ENCODE measurements at places on chromosomes 16 and 17.

DNA sequence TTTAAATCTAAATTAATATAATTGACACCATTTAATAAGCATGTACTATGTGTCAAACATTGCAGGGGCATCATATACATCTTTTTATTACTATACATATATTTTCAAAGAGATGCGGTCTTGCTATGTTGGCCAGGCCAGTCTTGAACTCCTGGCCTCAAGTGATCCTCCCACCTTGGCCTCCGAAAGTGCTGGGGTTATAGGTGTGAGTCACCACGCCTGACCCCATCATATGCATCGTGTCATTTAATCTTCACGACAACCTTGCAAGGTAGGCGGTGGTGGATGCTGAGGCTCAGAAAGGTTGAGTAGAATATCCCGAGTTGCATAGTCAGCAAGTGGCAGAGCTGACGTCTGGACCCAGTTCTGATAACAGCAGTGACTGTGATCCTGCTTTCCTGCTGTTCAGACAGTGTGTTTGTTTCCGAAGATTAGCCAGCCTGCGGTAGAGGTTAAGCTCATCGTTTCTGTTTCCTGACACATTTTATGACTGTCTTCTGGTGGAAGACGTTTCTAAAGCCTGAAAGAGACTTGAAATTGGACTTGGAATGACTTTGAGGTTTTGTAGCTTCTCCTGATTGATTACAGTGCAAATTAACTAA, 316.6 kb downstream of the SNX29 start:
- no peak for DNase-seq

DNA sequence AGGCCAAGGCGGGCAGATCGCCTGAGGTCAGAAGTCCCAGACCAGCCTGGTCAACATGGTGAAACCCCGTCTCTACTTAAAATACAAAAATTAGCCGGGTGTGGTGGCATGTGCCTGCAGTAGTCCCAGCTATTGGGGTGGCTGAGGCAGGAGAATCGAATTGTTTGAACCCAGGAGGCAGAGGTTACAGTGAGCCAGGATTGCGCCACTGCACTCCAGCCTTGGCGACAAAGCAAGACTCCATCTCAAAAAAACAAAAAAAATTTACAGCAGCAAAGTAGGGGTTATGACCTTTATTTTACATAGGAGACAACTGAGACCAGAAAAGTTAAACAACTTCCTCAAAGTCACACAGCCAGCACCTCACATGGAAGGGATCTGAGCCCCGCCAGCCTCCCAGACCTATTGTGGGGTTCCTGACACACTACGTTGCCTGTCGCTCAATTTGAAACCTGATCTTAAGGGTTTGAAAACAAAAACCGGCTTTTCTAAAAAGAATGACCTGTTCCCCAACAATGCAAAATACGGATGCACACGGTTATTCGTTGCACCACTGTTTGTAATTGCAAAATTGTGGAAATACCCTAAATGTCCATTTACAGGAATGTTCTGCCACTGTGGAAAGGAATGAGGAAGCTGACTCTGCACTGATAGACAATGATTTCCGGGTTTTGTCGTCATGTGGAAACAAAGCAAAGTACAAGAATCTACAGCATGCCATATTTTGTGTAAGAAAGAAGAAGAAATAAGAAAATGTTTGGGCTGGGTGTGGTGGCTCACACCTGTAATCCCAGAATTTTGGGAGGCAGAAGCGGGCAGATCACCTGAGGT, 77.2 kb downstream of the CNGB1 start:
- DNase-seq, result no peak

- no peak for DNase-seq
Measured at GRCh38 chr17:65553646-65554552, 7.5 kb downstream of the AXIN2 start.

DNA sequence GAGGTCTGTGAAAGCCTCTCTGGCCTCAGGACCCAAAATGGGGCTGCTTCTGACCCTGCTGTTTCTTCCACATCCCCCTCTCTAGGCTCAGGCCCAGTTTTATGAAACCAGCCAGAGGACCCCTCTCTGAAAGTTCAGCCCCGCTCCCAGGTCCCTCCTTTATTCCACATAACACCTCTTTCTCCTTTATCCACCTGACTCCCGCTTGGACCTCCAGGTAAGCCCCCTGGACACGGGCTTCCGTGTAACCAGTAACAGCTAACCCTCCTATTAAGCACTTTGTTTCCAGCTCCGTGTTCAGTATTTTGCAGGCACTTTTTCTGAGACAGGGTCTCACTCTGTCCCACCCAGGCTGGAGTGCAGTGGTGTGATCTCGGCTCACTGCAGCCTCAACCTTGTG, 37.4 kb downstream of the PSME3IP1 start:
- no peak for DNase-seq

GRCh38 chr16:86508947-86509758, 1.2 kb upstream of the FOXF1 start:
- DNase-seq, result no peak

- no peak for DNase-seq
Measured at GRCh38 chr17:16019347-16019746, 19.7 kb downstream of the TTC19 start.

- no peak for DNase-seq
Measured at GRCh38 chr17:27593857-27594255, 37.1 kb upstream of the LGALS9 start.

DNA sequence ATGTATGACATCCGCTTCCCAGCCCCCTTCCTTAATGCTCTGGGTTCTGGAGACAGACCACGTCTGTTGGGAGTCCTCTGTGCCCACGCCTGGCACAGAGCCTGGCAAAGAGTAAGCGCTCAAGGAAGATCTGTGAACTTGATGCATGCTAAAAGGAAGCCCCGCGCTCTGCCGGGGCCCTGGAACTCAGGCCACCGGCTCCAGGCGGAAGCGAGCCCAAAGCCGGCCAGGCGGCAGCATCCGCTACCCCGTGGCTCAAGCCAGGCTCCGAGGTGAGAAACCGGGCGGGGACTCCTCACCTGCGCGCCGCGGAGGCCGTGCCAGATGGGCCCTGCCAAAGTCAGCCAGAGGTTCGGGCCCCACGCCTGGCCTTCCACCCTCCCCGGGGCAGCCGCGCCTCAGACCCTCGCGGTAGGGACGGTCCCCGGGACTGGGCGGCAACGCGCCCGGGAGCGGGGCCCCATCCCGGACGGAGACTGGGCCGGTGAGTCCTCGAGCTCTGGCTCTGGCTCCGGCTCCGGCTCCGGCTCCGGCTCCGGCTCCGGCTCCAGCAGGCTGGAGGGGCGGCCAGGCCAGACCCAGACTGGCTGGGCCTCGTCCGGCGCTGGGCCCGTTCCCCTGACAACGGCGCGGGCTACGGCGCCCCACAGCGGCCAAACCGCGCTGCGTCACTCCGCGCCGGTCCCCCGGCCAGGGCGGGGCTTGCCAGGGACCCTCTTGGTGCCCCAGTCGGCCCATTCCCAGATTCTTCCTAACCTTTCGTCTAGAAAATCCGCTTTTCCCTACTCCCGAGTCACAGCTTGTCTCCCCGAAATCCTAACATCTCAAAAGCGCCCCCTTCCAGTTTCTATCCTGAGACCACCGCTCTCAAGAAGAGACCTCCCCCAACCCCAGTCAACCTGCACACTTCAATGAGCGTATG, at the start of gene ZDHHC1:
Gene ZDHHC1 (minus strand): TSS at position 606 of the 922 bp plus-strand sequence. CDS start 8,702 bp downstream, outside the sequence.
- DNase-seq, result peak; percentile 21

- no peak for DNase-seq
Measured at GRCh38 chr17:31015639-31016038, 44.8 kb downstream of the RNF135 start.

DNA sequence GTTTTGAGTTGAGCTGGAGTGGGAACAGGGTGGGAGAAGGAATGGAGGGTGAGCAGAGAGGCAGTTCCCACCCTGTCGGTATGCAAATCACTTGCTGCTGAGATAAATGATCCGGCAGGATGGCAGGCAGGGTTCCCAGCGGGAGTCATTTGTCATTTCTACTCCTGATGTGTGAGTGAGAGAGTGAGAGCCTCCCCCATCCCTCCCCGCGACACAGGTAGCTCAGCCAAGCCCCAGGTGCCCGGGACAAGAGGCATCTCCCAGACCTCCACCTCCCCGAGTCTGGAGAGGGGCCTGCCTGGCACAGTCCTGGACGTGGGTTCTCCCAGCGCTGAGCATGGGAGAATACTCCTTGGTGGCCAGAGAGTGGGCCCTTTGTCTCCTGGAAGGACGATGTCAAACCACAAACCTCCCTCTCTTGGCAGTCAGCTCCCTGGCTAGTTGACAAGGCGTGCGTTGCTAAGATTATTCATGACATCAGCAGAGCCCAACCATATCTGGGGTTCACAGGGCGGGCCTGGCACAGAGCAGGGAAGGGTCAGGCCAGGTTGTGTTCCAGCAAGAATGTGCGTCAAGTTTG, 33.7 kb upstream of the TNRC6C start:
- no peak for DNase-seq

DNA sequence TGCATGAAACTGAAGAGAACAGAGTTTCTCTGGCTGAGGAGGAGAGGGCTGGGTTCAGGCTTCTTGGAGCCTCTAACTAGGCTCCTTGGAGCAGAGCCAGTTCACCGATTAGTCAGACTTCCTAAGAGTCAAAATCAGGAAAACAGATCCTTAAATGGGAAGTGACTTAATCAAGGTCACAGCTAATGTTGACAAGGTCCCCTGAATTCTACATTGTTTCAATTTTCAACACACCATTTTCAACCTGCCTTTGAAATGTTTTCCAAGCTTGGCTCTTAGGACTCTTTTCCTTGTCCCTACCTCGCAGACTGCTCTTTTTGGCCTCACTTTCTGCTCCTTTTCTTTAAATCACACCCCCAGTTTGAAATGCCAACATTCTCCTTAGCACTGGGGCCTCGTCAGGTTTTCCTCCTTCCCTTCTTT, 16.3 kb downstream of the MYL4 start:
- no peak for DNase-seq

GRCh38 chr17:57343717-57344116, 87.4 kb downstream of the MSI2 start:
- DNase-seq, result no peak

DNA sequence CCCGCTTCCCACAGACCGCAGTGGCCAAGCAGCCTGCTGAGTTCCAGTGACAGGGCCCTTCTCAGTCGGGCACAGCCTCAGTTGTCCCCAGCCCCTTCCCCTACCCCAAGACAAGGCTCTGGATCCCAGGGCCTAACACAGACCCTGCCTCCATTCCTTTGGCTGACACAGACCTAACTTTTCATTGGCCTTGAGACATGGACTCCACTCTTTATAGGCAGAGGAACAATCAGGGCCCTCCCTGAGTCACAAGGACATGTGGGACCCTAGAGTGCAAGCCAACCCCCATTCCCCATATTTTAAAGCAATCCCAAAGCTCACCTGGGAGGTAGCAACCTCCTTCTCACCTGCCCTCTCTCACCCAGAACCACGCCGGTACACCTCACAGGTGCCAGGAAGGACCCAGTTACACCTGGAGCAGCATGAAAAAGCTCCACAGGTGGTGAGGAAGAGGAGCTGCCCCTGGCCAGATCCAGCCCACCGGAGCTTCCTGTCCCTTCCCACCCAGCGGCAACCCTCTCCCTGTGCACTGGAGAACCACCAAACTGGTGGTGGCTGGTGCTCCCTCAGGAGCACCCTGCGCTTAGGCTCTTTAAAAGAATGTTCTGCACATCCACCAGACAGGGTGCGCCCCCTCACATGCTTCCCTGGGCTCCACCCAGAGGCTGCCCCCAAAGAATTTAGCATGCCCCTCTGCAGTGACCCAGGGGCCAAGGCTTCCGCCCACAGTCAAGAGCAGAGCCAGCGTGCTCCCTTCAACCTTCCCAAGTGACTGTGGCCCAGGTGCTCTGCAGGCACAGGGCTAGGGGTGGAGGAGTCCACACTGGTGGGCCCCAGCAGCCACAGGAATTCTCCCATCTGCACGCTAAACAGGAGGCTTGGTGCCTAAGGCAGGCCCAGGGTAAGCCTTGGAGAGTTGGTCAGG, 3.4 kb downstream of the MNT start:
- no peak for DNase-seq

DNA sequence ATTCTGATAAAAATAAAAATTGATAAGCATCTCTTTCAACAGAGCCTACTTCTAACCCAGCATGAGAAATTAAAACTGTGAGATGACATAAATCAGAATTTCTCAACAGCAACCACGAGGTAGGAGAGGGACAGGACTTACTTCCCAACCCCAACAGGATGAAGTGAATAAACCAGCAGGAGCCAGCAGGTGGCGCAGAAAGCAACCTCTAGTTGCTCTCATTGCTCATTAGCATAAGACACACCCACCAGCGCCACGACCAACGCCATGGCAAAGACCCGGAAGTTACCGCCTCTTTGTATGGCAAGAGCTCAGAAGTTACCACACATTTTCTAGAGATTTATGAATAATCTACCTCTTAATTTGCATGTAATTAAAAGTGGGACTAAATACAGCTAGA, 189.4 kb upstream of the CDH8 start:
- DNase-seq, result no peak

DNA sequence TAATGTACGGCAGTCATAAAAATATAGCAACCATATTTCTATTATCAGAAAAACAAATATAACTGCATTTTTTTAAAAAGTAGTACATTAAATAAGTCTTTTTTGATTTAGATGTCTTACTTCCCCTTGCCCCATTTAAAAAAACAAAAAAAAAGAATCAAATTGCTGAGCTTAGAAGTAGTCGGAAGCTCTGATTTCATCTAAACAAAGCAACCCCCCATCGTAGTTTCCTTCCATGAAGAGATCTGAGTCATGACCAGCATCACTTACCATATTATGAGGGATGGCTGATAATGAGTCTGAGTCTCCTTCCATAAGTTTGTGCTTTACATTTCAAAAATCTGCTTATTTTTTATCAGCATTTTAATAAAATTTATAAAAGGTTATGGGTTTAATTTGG, 86.2 kb downstream of the ITFG1 start:
- no peak for DNase-seq
